ENCODE measurements at places on chromosomes 7 and 10. TPM values are rescaled to one million over a fixed set of nuclear protein-coding genes. Genes with fewer than 3 reads are reported as not detected.

Gene CNTNAP2
- polyA plus RNA-seq = 0.23 TPM

Gene NPY
- polyA plus RNA-seq = 1.9 TPM

Gene ZSCAN25
- polyA plus RNA-seq = 3.8 TPM

Gene GNG11
- polyA plus RNA-seq = 43.8 TPM

Gene SDK1
- 1.5 TPM for polyA plus RNA-seq

Measured in right cardiac atrium (tissue), 5 donors.